ENCODE measurements at places on chromosomes 2 and 18.

DNA sequence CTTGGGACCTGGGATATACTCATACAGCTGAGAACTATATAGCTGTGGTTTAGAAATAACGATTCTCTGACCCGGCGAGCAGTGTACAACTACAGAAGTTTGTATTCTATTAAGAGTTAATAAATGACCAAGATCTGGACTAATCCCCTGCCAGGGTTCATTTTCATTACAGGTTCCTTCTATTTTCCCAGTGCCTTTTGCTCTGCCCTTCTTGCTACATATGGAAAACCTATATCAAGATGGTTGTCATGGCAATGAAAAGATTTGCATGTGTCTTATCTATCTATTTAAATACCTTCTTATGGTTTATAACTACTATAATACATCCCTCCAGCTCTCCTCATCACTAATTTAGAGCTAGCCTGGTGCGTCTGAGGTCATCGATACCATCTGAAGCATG is 965.2 kb downstream of the BCL11A start:
- no peak for DNase-seq

DNA sequence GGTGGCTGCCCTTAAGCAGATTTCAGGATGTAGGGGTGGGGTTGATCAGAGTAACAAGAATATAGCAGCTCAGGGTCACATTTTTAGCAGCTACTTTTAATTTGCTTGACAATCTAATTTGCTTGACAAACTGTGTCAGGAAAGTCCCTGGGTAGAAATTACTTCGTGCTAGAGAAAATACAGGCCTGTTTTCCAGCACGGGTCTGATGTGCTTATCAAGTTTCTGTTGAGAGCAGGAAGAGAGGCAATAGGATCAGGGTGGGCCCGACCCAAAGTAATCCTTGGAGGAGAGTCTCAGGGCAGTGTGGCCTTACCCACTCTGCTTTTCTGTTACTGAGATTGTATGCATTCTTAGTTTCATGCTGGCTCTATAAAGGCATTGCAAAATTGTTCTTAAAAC is 221.5 kb downstream of the TSN start:
- no peak for DNase-seq

DNA sequence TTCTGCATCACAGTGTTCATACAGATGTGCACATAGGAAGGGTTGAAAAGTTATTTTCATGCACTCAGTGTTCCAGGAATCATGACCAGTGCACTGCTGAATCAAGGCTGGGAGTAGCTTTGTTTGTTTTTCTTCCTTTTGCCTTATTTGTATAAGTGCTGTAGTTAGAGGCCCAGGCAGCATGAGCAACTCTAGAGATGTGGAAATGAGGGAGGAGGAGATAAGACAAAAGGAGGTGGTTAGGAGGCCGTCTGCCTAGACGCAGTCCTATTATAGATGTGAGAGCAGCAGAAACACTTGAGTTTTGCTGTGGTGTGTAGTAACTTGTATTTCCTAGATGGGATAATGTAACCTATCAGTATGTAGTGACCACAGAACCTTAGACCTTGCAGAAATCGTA is 264.3 kb upstream of the RASGRP3 start:
- DNase-seq: no peak

DNA sequence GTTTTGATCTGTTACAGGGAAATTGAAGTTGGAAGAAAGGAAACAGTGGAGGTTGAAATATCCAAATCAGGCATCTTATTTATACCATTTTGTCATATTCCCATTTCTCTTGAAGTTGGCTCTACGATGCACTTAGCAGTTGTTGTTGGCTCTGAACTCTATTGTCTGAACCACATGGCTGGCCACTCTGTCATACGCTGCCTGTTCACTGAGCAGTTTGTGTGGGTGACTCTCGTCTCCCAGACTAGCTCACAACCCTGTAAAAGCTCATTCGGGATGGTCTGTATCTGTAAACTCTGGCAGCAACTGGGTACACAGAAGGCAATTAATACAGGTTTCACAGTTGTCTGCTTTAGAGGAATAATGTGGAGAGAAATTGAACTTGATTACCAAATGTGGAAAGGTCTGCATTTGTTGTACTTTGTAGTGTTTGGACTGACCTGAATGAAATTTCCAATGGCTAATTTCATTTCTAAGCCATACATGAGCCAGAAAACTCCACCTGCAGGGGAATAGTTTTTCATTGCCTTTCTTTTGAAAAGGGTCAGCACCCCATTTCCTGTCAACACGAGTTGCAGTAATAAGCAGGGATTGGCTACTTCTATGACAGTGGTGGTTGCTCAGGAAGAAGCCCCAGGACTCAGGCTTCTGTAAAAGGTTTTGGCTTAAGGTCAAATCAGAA is 378.2 kb downstream of the OSR1 start:
- DNase-seq: no peak

DNA sequence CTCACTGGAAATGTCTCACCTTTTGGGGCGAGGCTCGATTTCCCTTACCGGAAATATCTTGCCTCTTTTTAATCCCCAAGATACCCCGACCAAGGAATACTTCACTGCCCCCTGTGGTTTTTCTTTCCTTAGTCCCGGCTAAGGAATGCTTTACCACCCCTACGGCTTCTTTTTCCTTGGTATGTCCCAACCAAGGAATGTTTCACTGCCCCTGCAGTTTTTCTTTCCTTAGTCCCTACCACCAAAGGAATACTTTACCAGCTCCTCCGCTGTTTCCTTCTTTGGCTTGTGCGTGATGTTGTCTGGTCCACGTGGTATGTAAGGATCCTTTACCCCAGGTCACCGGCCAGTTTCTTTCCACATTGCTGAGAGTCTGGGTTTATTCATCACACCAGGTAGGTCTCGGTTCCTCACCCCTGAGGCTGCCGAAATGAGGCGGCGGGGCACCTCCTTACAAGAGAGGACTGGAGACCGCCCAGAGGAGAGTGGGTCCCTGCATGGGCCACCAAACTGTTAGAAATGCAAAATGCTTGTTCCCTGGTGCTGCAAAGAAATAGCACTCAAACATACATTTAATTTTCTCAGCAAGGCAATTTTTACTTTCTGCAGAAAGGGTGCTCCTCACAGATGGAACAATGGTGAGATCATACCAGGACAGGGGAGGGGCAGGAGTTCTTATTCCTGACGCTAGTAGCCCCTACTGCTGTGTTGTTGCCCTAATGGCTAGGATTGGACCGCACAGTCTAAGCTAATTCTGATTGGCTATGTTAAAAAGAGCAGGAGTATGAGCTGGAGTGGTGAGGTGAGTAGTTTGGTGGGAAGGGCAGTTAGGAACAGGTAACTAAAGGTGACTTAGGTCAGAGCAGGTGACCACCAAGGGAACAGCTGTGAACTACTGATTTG is 33.4 kb upstream of the CLASP1 start:
- DNase-seq: no peak

DNA sequence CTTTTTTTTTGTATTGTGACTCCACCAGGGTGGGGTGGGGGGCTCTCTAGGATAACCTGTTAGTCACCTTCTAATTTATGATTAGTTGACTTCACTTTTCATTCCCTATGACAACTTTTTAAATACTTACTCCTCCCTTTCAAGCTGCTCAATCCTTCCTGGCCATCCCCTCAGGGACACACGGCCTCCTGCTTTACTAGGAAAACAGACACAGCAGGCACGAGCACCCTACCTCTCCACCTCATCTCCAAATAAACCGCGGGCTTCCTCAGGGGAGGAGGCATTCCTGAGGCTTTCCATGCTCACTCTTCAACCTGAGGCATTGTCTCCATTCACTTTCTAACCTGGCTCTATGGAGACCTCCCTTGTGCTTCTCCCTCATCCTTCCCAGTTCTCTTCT is 33.0 kb downstream of the B4GALT6 start:
- DNase-seq: no peak

DNA sequence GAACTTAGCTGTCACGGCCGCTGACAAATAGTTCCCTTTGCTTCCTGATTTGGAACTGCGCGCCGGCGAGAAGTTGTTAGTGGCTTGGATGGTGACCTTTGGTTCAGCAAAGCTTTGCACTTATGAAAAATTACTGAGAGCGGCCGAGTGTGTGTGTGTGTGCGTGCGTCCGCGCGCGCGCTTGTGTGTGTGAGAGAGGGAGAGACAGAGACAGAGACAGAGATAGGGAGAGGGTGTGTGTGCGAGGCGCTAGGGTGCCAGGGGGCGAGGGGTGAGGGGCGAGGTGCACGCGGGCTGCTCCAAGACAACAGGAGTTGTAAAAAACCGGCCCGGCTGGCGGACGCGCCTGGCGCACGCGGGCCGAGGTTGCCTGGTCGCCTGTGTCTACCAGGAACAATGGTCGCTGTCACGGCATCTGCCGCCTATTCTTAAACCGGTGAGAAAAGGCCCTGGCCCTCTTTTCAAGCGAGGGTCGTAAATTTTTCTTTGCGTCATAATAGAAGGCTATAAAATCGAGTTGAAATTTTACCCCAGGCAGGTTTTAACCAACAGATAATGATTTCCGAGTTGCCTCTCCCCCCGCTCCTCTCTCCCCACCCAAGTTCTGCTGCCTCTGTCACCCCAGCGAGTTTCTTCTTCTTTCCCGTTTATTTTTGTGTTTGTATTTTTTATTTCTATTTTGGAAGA is 535 bp downstream of the HOXD3 start:
- DNase-seq: peak; percentile 43

DNA sequence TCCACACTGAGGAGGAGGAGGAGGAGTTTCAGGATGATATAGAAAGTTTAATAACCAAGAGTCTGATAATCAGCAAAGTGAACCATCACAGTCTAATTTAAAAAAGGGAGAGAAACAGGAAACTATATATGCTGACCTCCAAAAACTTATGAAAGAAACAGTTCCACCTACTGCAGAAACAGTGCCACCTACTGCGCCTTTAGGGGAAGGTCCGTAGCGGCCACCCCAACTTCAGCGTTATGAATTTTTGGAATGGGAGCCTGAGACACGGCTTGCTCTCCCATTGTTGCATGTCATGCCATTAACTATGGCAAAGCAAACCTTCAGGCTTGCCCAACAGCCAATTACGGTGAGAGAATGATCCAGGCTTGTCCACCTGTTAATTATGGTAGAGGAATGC is 1719.2 kb upstream of the LRRTM1 start:
- no peak for DNase-seq

- no peak for DNase-seq
These were observed 67.0 kb upstream of the TMEM200C start for GRCh38 chr18:5962362-5962761.

- no peak for DNase-seq
These were observed 4.1 kb upstream of the LPIN1 start for GRCh38 chr2:11742317-11742701.

GRCh38 chr2:216555274-216555673 is 56.6 kb downstream of the RPL37A start:
- no peak for DNase-seq
